ENCODE measurements at places on chromosomes 2 and 18.

DNA sequence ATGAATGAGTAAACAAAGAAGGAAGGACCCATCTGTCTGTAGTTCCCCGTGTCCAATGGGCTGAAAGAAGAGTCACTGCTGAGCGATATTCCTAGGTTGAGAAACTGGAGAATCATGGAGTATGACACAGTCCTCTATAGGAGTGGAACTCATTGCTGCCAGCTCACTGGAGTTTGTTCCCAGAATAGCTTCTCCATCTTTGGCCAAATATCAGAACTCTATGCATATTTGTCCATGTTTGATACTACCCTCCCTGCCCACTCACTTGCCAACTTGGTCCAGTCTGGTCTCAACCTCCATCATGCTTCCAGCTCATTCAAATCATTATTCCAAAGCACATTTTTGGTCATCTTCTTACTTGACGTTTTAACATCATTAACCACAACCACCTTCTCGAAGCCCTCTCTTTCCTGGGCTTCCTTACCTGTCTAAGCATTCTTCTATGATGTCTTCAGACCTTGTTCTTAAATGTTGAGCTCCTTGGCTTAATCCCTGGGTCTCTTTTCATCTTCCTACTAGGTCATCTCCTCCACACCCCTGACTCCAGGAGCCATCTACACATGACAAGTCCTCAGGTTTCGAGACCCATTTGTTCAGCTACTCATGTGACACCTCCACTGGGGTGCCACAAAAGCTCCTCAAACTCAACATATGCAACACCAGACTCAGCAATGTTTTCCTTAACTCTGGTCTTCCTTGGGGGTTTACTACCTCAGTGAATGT, 221.6 kb downstream of the MYCN start:
- DNase-seq = no peak

GRCh38 chr2:208492069-208492468, 85.5 kb downstream of the PTH2R start:
- no peak for DNase-seq

DNA sequence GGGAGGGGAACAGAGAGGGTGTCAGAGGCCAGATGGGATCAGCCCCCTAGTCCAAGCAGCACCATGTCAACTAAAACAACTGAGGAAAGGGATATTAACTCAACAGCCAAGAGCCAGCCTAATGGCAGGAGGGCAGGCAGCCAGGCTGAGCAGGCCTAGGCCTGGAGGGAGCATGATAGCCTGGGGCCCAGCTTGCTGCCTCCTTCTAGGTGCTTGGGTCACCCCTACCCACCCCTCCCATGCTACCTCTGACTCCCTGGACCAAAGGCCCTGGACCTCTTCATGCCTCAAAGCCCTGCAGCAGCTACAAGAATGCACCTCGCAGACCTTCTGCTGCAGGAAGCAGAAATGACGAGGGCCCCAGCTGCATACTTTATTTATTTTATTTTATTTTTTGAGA, 22.1 kb upstream of the TNS1 start:
- no peak for DNase-seq

GRCh38 chr2:208129744-208130711, at the start of gene CRYGC:
CRYGC (minus strand) TSS chr2:208129828; CDS start chr2:208129792, 36 bp downstream.
- DNase-seq = no peak

DNA sequence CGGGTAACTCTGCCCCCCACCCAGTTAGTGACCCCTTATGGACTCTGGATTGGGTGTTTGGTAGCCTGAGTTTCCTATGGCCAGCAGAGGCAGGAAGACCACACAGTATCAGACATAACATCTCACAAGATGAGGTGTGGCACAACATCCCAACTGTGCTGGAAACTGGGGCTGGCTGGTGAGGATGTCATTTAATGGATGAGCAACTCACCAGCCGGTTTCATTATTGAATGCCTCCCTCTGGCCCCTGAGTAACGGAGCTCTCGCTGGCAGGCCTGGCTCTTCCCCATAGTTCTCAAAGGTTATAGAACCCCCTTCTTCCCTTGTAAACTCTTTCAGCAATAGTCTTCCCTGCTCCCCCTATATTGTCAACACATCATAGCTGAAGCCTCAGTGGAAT, 195.0 kb downstream of the BCL11A start:
- no peak for DNase-seq

GRCh38 chr2:186603286-186603685, 13.4 kb downstream of the ITGAV start:
- DNase-seq = no peak

DNA sequence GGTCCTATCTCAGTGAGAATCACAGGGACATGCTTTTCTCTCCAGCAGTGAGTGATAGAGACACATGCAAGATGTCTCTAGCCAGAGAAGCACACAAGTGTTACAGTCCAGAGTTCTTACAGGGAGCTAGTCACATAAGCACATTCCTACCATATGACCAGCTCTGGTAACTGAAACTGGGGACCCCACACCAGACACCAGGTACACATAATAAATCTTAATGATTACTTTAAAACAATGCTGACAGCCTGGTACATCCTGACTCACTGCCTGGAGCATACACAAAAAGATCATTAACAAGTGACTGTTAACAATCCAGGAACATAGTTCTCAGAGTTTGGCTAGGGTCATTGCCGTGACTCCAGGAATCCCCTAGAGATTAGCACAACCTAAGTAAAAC, 53.6 kb downstream of the GALNT1 start:
- DNase-seq = no peak

- no peak for DNase-seq
Observed at GRCh38 chr2:70960833-70961647, 17.4 kb upstream of the ANKRD53 start.

Data from GM19239 (cell line).